ENCODE measurements at places on chromosomes 7 and 10.
A peak's percentile ranks its signal among the peaks of the same experiment; 100 is the strongest.

GRCh38 chr7:18496341-18496700, 772 bp downstream of the HDAC9 start:
- DNase-seq, result no peak

DNA sequence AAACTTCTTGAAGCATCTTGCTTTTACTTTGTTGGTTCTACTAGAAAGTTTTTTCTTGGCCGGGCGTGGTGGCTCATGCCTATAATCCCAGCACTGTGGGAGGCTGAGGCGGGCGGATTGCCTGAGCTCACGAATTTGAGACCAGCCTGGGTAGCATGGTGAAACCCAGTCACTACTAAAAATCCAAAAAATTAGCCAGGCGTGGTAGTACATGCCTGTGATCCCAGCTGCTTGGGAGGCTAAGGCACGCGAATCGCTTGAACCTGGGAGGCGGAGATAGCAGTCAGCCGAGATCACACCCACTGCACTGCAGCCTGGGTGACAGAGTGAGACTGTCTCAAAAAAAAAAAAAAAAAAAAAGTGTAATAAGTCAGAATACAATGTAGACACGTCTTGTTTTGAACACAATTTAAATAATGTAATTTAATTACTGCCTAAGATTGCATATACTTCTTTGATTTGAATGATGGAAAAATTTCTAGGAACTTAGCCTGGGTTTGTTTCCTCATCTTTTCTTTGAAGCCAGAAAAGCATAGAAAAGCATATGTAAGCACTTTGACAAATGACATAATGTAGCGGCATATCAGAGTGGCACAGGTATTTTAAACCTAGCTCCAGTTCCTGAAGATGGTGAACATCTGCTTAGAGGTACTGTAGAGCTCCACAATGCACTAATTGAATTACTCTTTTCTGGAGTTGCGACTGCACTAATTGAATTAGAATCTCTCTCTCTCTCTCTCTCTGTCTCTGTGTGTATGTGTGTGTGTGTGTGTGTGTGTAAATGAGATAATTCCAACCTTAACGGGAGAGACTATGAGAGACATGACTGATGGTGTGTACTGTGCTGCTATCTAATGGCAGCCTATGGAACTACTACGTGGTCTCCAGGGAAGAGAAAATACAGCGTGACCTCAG, 87.8 kb downstream of the BTRC start:
- no peak for DNase-seq

- no peak for DNase-seq
Observed at GRCh38 chr7:116258734-116259133, 48.4 kb downstream of the TES start.

- peak; percentile 61 for DNase-seq
Observed at GRCh38 chr10:87095236-87095945, 385 bp downstream of the SHLD2 start.

- DNase-seq, result no peak
Observed at GRCh38 chr10:127694580-127695193, 42.3 kb upstream of the FOXI2 start.

- DNase-seq, result no peak
Observed at GRCh38 chr10:62017491-62017870, 116.0 kb downstream of the ARID5B start.

- no peak for DNase-seq
Observed at GRCh38 chr7:43204081-43204480, 91.6 kb downstream of the HECW1 start.

- no peak for DNase-seq
Observed at GRCh38 chr7:118757066-118757465, 532.6 kb downstream of the ANKRD7 start.

DNA sequence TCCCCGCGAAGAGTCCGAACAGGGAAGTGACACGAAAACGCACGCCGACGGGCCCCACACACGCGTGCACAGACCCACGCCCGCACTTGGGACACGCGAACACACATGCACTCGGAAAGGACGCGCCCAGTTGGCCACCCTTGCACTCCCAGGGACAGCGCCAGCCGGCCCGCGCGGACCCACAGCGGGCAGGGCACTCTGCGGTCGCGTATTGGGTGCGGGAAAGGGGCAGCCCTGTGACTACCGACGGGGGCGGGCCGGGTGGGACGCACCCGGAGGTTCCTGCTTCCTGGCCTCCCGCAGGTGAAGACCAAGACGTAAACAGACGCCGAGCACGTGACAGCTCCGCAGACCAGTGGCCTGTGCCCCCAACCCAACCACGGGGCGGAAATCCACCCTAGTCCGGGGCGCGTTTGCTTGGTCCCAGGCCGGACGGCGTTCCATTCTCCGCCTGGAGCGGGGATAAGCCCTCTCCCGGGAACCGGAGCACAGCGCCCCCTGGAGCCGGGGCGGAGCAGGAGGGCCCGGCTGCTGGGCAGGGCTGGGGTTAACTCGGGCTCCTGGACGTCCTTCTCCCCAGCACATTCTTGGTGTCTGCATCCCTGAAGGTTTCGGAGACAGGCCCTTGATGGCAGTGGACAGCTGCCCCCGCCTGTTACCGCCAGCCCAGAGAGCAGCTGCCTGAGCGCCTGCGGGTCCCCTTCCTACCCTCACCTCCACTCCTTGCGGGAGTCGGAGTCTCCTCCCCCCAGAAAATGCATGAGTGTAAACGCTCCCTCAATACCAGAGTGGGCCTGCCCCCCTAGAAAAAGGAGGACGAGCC, 2.0 kb upstream of the LZTS2 start:
- peak; percentile 58 for DNase-seq

DNA sequence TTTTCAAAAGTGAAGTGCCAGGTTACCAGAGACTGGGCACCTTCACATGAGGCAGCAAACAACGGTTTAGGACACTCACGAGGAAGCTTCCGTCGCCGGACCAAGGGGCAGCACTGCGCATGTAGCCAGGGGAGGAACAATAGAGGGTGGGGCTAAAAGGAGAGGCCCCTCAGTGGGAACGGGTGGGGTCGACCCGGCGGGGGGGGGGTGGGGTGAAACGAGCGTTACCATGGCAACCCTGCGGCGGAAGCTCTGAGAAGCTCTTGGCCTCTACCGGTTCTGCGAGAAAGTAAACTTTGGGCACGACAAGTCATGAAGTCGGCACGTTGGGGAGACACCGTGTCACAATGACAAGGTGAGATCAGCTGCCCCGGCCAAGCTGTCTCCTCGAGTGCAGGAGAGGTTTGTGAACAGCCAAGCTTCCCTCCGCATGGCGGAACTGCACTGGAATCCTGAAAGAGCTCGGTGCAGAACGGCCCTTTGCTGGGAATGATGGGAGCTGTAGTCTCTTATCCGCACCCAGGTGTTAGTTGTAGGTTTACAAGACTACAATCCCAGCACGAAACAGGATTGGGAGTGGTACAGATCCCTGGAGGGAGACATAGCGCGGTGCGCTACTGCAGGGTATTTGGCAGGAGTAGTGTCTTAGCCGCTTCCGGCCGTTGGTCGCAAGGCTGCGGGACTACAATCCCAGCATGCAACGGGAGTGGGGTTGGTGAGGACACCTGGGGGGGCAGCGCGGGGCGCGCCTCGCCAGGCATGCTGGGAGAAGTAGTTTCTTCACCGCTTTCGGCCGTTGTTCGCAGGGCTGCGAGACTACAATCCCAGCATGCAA, 72.8 kb upstream of the ZNF722 start:
- peak; percentile 99 for DNase-seq

- DNase-seq, result no peak
Observed at GRCh38 chr10:97018251-97019212, 167.2 kb downstream of the SLIT1 start.

DNA sequence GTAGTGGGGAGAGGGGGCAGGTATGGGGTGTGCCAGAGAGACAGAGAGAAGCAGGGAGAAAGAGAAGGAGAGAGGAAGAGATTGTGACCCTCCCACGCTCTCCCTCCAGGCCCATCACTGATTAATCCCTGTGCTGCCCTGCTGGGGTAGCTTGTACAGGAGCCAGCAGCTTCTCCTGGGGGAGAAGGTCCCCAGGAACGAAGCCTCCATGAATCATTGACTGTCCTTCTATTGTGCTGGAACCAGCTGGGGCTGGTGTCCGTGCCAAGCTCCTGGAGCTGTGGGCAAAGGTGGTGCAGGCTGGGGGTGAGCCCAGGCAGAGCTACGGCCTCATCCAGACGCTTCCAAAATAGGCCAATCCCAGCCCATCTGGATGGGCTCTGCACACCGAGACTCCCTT, 20.9 kb downstream of the AQP1 start:
- DNase-seq, result no peak

DNA sequence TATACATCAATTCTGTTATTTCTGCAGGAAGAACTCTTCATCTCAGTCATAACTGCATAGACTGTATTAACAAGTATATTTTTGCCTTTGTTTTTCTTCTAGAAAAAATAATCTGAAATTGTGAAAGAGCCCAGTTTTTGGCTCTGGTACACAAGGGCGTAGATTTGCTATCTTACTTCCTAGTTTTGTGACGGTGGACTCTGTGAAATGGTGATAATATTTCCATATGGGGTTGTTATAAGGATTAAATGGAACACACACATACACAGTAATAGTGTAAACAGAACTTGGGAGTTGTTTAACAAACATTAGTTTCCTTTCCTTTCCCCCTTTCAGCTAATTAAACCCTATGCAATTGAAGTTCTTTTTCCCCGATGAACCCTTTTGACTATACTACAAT, 108.7 kb downstream of the MKLN1 start:
- DNase-seq, result no peak

GRCh38 chr10:9577746-9578145, 1439.9 kb upstream of the CELF2 start:
- no peak for DNase-seq

- no peak for DNase-seq
Observed at GRCh38 chr7:137025469-137026175, 157.2 kb downstream of the CHRM2 start.

DNA sequence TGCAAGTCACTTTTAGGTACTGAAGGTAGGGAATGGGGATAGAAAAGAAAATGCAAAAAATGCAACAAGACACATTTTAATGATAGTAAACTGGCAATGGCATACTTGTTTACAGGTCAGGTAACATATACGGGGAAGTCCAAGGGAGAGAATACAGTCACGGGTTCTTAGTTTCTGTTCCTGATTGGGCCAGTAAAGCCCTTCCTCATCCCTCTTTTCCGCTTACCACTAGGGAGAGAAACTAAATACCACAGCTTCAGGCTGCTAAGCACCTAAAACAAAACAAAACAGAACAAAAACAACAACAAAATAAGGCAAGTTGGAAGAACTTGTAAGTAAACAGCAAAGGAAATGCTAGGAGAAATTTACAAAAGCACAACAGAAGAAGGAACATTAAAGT, 65.2 kb upstream of the OGDHL start:
- no peak for DNase-seq

GRCh38 chr10:88113232-88113631, 249.8 kb downstream of the PTEN start:
- no peak for DNase-seq

DNA sequence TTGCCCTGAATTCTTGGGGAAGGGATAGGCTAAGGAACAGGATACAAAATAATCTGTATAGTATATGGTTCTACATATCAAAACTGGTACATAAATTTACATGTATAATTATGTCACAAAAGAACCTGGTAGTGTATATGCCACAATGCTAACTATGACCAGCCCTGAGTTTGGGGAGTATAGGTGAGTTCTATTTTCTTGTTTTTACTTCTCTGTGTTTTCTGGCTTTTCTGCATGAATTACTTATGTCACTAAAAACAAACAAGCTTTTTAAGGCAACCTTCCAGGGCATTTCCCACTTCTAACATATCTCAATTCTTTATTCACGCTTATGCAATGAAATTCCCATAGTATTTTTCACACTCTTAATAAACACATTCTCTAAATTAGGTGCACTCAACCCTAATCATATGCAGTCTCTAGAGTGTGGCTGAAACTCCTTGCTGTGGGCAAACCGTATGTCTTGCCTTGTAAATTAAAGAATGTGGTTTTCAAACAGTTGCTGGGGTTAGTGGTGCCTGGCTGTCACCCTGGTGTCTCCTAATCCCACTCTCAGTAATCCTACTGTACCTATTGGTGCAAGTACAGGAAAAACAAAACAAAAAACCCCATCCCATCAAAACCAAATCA, 14.0 kb upstream of the INSIG1 start:
- no peak for DNase-seq

DNA sequence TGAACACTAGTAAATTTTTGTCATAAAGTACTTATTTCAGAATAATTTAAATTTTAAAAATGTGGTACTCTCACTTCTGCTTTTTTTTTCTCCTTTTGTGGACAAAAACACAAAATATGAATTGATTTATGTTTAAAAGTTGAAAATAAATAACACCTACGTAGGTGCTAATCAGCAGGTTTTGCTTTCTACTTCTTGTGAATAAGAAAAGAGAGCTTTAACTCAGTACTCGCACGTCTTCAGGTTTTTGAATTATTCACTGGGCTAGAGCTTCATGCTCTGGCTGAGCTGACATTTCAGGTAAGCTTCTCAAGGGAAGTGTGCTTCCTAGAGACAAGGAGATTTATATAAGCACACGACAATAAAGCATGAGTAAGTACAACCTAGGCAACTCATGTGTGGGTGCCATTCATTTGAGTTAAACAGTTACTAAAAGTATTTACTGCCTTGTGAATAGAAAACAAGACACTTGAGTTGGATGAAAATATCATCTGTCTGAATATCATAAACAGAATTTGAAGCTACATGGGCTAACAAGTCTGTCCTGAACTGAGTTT, 190.0 kb upstream of the POT1 start:
- no peak for DNase-seq

GRCh38 chr10:71088054-71088453, 124.3 kb upstream of the UNC5B start:
- no peak for DNase-seq

DNA sequence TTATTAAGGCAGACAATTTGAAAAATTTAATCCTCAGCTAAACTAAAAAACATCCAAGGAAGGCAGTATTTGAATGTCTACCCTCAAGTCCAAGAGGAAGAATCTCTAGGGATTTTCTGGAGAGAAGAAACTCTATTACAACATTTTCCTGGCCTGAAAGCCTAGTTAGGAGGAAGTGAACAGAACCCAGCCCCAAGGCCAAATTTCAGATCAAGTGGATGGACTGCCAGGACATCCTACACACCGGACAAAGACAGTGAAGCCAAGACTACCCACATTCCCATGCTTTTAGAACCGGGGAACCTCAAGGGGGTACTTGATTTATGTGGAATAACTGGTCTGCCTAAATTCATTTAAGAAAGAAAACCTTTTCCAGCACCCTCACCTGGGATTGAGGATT, 108.9 kb upstream of the MEOX2 start:
- no peak for DNase-seq

DNA sequence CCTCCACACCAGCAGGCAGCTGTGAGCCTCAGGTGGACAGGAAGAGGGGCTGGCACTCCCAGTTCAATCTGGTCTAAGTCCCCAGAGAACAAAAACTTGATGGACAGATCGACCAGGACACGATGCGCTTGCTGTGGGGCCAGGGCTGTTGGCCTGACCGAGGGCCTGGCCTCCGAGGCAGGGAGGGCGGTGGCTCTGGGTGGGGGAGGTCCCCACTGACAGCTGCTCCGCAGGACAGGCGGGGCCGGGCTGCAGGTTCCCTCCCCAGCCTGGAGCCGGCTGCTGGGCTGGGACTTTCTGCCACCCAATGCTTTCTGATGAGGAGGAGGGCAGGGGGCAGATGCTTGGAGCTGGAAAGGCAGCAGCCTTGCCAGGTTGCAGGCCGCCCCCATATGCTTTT, 37.4 kb upstream of the ADGRA1 start:
- DNase-seq, result no peak

- peak; percentile 83 for DNase-seq
Observed at GRCh38 chr7:151086802-151087244, 548 bp downstream of the AGAP3 start.

Data from posterior cingulate gyrus (tissue), 11 donors.